ENCODE measurements at places on chromosomes 12 and 14.

- no peak for DNase-seq
Measured at GRCh38 chr14:104112609-104113571, 25.5 kb upstream of the KIF26A start.

GRCh38 chr14:34235643-34236300, 226.3 kb downstream of the SPTSSA start:
- DNase-seq, result no peak

- no peak for DNase-seq
Measured at GRCh38 chr12:132747896-132748295, 13.7 kb downstream of the ANKLE2 start.

- DNase-seq, result no peak
Measured at GRCh38 chr12:78880078-78880477, 15.5 kb downstream of the SYT1 start.

- no peak for DNase-seq
Measured at GRCh38 chr14:65001723-65002122, 15.0 kb downstream of the FNTB start.
